IPS-NIHi11 (cell line): ENCODE measurements at places on chromosomes 2 and 18.
A peak's percentile ranks its signal among the peaks of the same experiment; 100 is the strongest.

DNA sequence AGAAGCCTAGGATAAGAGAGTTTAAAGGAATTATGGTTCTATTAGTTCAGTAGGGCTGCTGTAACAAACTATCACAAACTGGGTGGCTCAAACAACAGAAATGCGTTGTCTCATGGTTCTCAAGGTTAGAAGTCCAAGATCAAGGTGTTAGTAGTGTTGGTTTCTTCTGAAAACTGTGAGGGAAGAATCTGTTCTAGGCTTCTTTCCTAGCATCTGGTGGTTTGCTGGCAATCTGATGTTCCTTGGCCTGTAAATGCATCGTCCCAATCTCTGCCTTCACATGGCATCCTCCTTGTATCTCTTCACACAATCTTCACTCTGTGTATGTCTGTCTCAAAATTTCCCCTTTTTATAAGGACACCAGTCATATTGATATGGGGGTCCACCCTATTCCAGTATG lies 76.3 kb downstream of the MDH1 start:
- no peak for DNase-seq

GRCh38 chr2:240968731-240969624 lies 29.4 kb upstream of the SNED1 start:
- peak; percentile 72 for DNase-seq

DNA sequence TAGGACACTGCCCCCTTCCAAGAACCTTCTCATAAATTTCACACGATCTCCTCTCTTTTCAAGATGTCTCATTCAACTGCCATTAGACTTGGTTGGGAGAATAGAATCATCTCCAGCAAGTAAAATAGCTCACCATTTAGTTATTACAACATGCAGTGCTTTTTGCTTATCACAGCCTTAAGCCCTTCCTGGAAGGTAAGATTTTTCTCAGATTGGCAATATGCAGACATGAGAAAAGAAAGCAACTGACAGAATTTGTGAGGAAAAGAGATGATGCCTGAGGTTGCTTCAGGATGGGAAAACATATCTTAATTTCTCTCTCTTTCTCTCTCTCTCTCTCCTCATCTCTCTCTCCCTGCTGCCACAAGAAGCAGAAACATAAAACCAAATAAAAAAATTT lies 855.1 kb upstream of the ACVR2A start:
- no peak for DNase-seq

DNA sequence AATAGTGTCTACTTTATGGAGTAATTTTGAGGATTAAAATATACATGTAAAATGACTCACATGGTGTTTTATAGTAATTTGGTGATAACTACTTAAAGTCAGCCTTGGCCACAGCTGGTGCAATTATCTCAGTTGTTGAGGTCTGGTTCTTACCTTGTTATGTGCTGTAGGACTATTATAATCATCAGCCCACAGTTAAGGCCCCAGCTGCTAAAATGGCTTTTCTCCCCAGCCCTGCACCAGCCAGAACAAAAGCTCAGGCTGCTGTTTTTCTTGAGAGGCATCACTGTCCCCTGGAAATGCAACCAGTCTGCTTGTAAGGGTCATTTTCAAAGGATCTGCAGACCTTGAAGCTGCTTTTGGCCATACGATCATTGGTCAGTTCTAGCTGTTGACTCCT lies 283.3 kb upstream of the THUMPD2 start:
- no peak for DNase-seq

- DNase-seq, result no peak
Observed at GRCh38 chr18:48551100-48551499, 12.3 kb downstream of the CTIF start.

DNA sequence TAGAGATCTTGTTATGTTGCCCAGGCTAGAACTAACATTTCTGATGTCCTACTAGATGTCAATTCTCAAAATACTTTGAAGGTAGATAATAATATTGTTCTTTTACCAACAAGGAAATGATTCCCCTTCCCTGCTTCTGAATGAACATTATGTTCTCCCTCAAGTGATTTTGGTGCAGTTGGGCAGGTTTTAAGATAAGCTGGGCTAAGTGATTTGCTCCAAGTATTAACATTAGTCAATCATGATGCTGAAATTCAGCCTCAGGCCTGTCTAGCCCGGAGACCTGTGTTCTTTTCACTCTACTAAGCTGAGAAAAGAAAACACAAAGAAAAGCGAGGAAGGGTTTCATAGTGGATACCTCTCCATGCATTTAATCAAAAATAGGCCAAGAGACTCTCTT lies 38.5 kb upstream of the SPTBN1 start:
- no peak for DNase-seq

GRCh38 chr2:60899892-60900249 lies 18.5 kb downstream of the REL start:
- no peak for DNase-seq

GRCh38 chr2:97750017-97750416 lies 36.6 kb downstream of the ZAP70 start:
- DNase-seq, result no peak

DNA sequence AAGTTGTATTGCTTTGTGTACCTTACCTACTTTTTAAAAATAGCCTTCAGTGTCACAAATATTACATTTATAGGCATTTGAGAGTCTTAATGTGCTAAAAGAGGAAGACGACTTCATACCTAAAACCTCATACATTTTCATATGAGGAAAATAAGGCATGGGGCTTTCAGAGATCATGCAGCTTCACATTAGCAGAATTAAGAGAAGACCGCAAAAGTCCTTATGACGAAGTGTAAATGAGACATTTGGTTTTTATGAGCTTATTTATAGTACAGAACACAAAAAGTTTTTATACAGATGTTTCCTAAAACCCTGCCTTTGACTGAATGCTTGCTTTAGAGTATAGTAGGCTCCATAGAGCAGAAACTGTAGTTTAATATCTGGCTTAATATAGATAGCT lies 10.1 kb upstream of the CCDC138 start:
- DNase-seq, result no peak

DNA sequence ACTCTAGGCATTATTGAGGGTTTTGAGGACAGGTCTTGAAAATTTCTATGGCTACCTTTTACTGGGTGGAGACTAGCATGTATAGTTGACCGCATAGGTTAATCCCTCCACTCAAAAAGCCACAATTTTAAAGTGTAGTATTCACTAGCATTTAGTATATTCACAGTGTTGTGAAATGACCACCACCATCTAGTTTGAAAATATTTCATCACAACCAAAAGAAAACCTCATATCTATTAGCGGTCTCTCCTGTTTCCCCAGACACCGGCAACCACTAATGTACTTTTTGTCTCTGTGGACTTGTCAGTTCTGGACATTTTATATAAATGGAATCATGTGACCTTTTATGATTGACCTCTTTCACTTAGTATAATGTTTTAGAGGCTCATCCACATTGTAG lies 53.9 kb downstream of the MSH2 start:
- no peak for DNase-seq

GRCh38 chr2:1817256-1818051 lies 73.1 kb upstream of the PXDN start:
- peak; percentile 94 for DNase-seq

DNA sequence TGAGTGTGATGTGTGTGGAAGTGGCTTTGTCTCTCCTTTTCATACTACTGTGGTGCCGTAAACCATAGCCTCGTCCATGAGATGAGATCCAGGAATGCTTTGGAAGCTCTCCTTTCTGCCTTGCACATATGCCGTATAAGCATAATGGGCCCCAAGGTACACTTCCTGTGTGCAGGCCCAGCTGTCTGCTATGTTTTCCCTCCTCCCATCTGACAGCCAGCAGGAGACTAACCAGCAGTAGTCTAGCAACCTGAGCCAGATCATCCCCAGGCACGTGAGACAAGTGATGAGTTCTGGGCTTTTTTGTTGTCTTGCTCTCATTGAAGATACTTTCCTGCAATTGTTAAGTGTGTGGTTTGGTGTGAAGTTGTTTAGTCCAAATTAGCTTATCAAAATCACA lies 555.5 kb upstream of the LRRTM4 start:
- no peak for DNase-seq

- no peak for DNase-seq
Observed at GRCh38 chr18:79816092-79816491, 18.4 kb downstream of the KCNG2 start.

DNA sequence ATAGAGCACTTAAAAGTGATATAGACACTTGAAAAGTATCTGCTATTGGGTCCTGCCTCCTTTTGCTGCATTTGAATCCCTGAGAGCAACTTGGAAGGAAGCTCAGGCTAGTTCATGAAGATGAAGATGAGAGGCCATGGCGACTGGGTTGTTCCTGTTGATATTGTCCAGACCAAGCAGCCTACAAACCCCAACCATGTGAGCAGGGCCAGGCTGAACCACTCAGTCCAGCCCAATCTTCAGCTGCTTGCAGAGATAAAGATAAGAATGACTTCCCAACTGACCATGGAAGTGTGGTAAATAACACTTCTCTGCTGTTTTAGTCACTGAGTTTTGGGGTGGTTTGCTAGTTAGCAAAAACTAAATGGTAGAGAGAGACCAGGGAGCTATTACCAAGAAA lies 417.6 kb downstream of the SOX11 start:
- no peak for DNase-seq

DNA sequence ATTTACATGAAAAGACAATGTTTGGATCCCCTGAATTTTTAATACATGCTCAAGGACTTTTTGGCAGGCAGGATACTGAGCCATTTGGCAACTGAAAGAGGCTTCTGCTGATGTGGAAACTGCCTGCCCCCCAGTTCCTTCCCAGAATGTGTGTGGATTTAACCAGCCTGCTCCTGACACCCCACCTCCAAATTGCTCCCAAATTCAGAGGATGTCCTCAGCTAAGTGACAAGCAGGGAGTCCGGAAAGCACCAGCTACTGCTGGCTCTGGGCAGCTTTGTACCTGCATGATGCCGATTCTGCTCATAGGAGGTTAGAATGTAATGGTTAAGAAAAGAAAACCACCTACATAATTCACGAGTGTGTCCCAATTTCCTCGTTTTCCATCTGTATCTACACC lies 197.5 kb downstream of the CDH20 start:
- no peak for DNase-seq

DNA sequence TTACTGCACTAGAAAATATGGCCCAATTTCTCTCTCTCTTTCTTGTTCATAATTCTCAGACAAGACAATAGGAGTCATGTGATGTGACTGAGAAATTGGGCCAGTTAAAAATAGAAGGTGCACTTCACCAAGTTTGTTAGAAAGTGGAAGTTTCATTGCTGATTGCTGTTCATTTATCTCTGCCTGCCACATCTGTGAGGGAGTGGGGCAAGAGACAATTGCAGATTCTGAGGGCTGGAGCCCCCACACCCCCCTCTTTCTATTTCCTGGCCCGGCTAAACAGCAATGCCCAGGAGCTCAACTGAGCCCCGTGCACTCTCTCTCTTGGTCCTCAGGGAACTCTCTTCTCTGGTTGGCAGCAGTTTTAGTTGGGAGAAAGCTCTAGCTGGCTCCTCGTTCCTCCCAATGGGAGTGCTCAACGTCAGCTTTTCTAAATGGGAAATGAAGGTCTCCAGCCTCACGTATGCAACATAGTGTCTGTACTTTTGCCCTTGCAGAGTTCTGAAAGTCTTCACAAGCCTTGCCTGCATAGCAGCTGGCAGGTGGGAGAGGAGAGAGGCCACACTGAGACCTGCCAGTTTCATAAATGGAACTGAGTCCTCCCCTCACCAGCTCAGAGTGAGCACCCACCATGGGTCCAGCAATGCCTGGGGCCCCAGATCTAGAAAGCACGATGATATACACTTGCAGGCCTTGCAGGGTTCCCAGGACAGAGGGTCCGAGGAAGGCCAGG lies 115.7 kb downstream of the MYCN start:
- DNase-seq, result no peak

- DNase-seq, result peak; percentile 26
Observed at GRCh38 chr2:241814643-241815476, 5.9 kb downstream of the NEU4 start.

DNA sequence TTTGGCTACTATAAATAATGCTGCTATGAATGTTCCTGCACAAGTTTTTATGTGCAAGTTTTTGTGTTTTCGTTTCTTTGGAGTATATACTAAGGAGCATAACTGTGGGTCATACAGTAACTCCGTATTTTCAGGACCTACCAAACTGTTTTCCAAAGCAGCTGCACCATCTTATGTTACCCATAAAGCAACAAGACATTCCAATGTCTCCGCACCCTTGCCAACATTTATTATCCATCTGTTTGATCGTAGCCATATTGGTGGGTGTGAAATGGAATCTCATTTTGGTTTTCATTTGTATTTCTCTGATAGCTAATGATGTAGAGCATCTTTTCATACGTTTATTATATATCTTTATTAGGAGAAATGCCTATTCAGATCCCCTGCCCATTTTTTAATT lies 13.8 kb downstream of the TMEM131 start:
- DNase-seq, result no peak

GRCh38 chr2:211306929-211307328 lies 750.5 kb downstream of the CPS1 start:
- no peak for DNase-seq

DNA sequence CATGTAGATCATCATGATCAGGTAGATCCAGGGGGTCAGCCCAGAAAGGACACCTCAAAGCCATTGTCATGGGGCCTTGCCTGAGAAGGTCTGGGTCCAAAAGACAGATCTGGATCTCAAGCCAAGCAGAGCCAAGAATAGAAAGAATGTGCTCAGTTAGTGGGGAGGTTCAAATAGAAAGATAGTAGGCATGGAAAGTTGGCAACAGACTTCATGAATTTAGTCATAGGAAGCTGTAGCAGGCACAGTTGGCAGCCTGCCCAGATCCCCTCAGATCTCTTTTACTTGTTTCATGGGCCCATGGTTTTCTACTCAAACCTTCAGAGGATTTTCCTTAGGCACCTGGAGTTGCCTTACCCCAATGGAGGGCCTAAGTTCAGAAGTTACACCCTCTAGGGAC lies 767.0 kb downstream of the SLC4A3 start:
- DNase-seq, result no peak

GRCh38 chr2:58073751-58074150 lies 27.1 kb downstream of the VRK2 start:
- DNase-seq, result no peak

GRCh38 chr2:75589391-75590105 lies 28.8 kb upstream of the EVA1A start:
- DNase-seq, result no peak

DNA sequence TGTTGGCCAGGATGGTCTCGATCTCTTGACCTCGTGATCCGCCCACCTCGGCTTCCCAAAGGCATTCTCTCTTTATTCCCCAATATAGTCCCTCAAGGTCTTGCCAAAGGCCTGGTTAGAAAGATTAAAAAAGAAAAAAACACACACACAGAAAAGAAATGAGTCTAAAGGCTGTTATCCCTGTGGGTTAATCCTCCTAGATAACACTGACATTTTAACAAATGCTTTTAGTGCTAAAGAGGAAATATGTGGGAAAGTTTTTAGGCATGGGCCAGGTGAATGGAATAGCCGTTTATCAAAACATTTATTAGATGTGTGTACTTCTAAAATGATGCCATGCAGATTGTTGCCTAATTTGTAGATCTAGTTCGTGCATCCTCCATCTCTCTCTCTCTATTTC lies 261.6 kb upstream of the FN1 start:
- no peak for DNase-seq

GRCh38 chr2:16664809-16665747 lies 556 bp downstream of the CYRIA start:
- no peak for DNase-seq
